ENCODE measurements at places on chromosomes 2 and 18.

- no peak for DNase-seq
Observed at GRCh38 chr2:216478151-216478550, 20.5 kb upstream of the RPL37A start.

DNA sequence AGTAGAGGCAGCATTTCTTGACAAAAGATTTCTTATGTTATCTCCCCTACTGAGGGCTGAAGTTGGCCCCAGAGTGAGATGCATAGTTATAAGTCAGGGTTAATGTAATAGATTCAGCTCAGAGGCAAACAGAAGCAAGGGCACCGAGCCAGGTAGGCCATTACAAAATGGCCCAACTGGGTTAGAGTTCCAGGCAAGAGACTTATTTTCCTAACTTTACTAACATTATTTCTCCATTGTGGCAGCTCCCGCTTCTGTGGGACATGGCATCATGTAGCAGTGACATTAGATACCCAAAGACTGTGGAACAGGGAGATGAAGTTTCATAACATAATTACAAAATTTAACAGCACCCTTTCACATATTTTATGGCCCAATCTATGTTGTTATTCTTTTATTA, 27.1 kb downstream of the TSPYL6 start:
- DNase-seq = no peak

DNA sequence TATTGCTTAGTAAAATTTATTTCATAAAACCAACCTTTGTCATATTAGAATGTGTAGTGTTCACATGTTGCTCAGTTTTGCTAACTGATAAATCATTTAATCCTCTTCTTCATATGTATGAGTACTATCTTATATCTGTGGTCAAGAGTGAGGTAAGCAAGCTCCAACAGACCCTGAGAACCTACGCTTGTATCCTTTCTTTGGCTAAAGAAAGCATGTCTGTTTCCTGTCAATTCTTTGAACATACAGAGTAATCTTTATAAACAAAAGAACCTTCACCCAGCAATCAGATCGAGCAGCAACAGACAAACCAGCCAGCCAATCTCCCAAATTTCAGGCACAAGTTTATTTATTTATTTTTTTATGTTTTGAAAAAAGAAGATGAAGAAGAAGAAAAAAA, 6.4 kb downstream of the ADCYAP1 start:
- DNase-seq = no peak

- no peak for DNase-seq
Observed at GRCh38 chr18:5969355-5969988, 74.2 kb upstream of the TMEM200C start.

GRCh38 chr2:235156055-235156454, 204.2 kb downstream of the SH3BP4 start:
- no peak for DNase-seq

DNA sequence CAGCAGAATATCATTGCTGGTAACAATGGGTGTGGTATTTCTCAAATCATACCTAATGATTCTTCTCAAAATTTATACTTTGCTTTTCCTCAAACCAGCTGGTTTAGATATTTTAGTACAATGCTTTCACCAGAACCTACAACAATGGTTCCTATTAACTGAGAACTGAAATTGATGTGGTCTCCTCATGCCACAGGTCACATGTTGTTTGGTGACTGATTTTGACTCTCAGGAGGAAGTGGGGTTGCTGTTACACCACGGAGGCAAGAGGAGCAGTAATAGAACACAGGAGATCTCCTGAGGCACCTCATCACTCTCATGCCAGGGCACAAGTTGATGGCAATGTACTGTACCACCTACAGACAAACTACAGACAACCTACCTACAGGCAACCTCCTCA, 3.0 kb upstream of the CEP68 start:
- no peak for DNase-seq

DNA sequence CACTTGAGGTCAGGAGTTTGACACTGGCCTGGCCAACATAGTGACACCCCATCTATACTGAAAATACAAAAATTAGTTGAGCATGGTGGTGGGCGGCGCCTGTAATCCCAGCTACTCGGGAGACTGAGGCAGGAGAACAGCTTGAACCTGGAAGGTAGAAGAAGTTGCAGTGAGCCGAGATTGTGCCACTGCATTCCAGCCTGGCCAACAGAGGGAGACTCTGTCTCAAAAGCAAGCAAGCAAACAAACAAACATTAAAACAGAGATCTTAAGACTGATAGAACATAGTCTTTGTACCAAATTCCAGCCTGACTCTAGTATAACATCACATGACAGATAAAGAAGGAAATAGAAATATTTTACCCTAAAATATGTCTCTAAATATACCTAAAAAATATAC, 168.1 kb downstream of the PTPRM start:
- no peak for DNase-seq

DNA sequence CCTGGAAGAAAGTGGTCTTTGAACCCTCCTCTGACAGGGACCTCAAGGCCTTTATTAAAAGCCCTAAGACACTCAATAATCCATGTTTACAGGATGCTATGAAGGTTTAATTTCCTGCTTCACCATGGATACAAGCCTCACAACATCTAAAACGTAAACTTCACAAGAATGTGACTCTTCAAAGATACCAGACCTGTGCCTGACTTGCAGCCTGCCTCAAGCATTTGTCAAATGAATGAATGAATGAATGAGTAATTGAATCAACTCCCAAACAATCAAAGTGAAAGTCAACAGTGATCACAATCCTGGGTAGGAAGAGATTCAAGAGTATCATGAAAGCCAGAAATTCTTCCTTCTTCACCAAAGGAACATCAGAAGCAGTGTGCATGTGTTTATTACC, 30.4 kb downstream of the KLF7 start:
- DNase-seq = no peak

- DNase-seq = no peak
Observed at GRCh38 chr2:80624062-80624461, 319.5 kb upstream of the LRRTM1 start.

- DNase-seq = no peak
Observed at GRCh38 chr2:118169359-118170005, 81.2 kb downstream of the INSIG2 start.

- no peak for DNase-seq
Observed at GRCh38 chr2:162490052-162490717, 146.3 kb downstream of the GCA start.

DNA sequence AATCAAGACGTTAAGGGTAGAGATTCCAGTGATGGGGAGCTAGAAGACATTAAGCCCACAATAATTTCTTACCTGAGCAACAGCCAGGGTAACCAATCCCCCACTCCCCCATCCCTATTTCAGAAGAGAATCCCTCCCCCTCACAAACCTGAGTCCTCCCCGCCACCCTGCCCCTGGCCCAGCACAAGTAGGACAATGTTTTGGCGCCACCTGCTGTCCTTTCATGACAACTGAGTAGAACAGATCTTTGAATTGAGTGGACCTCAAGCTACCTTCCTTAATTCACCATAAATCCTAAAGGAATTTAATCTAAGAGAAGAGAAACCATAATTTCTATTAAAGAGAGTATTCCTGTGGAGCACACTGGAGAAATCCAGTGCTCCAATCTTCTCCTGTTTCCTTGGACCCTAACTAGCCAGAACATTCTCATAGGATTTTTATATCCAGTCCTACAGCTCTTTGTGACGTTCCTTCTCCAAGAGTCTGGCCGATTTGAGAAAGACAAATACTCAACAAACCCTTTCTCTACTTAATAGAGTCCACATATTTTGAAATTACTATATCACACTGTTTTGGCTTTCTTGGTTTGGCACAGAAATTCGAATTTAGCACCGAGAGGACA, 41.1 kb downstream of the NHEJ1 start:
- peak; percentile 35 for DNase-seq

GRCh38 chr2:239164335-239164871, 236.4 kb downstream of the HDAC4 start:
- DNase-seq = no peak
